ENCODE measurements at places on chromosomes 1 and 21.
A peak's percentile ranks its signal among the peaks of the same experiment; 100 is the strongest.

- no peak for DNase-seq
Measured at GRCh38 chr1:38094711-38095290, 48.2 kb upstream of the POU3F1 start.

DNA sequence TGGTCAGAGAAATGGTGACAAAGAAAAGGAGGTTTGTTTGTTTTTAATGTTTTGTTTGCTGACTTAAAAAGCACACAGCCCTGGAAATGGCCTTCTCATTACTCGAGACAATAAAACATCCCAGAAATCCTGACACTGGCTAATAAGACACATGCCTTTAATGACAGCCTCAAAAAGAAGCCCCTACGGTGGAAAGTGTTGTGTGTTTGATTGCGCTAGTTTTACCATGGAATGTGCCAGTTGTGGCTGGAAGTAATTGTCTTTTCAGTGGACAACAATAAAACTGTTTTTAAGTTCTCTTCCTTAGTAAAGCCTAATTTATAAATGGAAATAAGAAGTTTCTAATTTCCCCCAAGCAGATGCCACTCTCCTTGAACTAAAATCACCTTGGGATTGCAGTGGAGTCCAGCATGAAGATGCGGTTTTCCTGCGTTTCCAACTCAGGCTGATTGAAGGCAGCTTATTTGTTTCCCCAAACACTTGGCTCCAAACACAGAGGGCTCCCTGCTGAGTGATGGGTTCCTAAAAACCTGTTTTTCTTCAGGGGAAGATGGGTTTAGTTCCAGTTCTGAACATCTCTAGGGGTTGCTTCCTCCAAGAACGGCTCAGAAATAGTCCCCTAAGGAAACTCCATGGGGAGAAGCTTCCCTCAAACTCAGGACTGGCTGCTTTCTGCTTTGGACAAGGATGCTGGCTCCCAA lies 54.3 kb downstream of the CD247 start:
- no peak for DNase-seq

DNA sequence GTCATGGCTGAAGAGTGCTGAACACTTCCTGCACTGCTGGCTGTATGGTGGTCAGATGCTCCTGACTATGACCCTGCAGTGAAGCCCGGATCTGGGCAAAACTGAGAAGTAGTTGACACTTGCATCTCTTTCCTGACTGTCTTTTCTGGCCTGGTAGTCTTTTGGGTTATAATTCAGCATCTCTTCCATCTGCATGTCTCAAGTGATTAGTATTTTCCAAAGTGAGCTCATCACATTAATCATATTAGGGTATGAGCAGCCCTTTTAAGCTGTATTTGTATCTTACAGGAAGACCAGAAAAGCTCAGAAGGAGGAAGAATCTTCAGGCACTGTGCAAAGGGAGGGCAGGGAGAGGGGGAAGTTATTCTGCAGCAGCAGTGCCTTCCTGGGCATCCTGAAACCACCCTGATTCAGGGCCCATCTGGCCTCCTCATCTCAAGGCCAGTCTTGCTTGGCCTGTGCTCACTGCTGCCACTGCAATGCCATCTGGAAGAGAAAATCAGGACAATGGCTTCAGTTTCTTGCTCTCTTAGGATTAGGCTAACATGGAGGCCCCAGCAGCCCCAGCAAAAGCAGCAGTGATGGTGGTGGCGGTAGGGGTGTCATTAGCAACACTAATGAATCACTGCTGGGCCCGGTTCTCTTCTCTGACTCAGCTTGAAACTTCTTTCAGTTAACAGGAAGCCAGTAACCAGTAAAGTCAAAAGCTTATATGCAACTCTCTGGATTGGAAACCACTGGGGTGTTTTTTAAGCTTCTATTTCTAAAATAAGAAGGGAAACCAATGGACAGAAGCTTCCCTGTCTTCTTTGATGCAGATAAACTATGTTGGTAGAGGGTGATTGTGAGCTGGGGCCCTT lies 63.3 kb upstream of the WDR26 start:
- DNase-seq, result peak; percentile 63

GRCh38 chr1:32893198-32894018 lies 7.1 kb downstream of the HPCA start:
- DNase-seq, result no peak

- no peak for DNase-seq
Measured at GRCh38 chr1:196661345-196661744, 9.5 kb downstream of the CFH start.

DNA sequence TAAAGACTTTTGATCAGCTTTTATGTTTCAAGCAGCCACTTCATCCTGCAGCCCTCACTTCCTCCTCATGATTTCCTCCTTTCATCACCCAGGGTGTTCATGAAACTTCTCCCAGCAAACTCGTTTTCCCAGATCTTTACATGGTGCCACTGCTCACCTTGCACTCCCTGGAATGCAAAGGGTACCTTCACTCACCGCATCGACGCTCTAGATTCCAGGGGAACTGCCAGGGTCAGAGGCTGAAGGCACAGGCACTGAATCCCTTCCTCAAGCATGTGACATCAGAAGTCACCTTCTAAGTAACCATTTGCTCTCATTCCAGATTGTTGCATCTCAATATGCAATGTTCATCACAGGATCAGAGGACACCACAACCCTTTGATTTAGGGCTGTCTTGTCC lies 82.8 kb downstream of the PRKAB2 start:
- DNase-seq, result no peak

DNA sequence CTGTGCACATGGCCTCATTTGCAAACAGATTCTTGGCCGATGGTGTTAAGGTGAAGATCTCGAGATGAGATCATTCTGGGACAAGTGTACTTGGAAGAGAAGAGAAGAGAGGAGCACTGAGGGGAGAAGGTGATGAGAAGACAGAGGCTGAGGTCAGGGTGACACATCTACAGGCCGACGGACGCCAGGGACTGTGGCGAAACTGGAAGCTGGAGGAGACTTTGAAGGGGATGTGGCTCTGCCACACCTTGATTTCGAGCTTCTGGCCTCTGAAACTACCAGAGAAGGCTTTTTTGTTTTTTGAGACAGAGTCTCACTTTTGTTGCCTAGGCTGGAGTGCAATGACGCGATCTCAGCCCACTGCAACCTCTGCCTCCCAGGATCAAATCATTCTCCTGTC lies 137.5 kb upstream of the TMEM51 start:
- DNase-seq, result no peak

DNA sequence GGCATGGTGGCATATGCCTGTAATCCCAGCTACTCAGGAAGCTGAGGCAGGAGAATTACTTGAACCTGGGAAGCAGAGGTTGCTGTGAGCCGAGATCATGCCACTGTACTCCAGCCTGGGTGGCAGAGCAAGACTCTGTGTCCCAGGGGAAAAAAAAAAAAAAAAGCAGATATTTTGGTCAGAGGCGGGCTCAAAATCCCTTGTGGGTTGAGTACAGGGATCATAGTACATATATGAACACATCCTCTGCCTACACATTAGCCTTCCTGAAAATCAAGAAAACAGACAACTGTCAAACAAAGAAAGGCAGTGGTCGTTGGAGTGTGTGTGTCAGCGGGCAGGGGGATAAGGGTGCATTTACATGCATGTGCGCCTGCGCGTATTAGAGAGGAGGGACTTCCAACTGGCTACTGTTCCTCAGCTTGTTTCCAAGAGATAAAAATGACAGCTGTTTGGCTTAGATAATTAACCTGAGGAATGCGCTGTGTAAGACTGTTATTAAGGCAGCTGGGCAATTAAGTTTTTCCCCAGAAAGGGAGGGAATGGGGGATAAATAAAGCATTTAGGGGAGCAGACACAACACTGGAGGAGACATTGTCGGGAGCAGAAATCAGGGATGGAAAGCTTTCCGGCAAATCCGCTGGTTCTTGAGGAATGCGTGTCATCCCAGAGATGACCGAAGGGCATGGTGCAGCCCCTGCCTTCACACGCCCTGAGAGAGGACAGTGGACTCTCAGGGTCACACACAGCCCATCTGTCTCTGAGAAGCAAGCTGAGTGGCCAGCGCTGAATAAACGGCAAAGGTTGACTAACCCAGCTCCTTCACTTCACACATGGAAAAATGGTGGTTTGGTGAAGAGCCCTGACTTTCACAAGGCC lies 6.4 kb downstream of the LAMB3 start:
- DNase-seq, result no peak

GRCh38 chr1:66690666-66691381 lies 61.4 kb upstream of the DYNLT5 start:
- no peak for DNase-seq

DNA sequence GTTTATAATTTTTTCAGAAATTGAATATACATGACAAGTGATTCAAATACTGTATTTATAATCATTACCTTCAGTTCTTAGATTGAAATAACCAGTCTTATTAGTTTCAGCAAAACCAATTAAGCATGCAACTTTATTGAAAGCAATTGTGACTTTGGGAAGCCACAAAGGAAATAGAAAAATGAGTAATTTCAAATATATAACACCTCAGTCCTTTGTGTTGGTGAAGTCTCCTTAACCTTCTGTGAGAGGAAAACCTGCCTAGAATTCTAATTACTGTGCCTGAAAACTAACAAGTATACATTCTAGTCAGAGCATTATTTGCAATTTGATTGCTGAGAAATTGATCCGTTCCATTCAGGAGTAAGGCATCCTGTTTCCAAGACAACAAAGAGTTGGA lies 95.8 kb downstream of the S1PR1 start:
- no peak for DNase-seq

- DNase-seq, result no peak
Measured at GRCh38 chr1:44723064-44723463, 7.9 kb downstream of the RNU5D-1 start.

- no peak for DNase-seq
Measured at GRCh38 chr1:16300436-16300835, 51.8 kb downstream of the FBXO42 start.

DNA sequence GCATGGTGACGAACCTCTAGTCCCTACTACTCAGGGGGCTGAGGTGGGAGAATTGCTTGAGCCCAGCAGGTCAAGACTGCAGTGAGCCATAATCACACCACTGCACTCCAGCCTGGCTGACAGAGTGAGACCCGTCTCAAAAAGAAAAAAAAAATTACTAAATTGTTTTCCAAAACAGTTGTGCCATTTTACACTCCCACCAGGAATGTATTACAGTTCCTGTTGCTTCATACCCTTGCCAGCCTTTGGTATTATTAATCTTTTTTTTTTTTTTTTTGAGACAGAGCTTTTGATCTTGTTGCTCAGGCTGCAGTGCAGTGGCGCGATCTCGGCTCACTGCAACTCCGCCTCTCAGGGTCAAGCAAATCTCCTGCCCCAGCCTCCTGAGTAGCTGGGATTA lies 55.9 kb downstream of the RPS6KA1 start:
- DNase-seq, result no peak

DNA sequence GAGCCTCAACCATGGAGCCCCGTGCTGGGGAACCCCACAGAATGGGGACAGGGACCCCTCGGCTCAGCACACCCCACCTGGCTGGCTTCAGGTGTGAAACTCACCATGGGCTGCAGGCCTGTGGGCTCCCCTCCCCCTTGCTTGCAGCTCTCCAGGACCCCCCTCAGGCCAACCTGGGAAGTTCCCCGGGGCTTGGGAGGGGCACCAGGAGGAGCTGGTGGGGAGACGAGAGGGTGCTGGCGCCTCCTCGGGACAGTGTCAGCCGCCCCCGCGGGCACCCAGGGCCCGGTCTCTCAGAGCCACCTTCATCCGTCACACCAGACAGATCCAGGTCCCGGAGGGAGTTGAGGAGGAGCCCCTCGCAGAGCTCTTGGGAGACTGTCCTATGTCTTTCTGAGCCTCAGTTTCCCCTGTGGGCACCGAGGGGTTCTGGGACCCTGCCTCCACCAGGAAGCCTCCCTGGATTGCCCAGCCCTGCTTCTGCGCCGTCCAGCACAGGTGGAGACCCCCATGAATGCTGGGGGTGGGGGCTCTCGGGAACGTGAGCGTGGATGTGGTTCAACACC lies 657 bp upstream of the TNFRSF18 start:
- no peak for DNase-seq

DNA sequence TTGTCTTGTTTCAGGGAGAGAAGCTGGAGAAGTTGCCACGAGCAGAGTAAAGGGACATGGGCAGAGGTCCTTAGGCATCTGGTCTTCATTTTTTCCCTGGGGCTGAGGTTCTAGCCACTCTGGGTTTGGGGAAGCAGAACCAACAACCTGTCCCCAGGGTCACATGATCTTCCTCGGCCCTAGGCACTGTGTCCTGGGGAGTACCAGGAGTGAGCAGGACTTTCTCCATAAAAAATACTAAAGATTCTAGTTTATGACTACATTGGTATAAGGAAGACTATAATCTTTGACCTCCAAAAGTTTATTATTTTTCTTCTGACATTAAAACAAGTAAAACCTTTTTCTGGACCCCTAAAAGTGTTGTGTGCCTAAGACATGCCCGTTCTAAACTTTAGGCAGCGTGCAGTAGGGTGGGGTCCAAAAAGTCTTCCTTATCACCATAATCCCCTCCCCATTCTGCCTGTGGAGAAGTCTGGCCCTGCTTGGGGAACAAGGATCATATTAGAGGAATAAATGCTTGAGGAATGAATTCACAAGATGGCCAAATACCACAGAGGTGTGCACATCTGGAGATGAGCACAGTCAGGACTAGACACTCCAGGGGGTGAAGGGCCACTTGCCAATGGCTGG lies 19.3 kb upstream of the IGSF3 start:
- no peak for DNase-seq

GRCh38 chr1:38076038-38076437 lies 29.4 kb upstream of the POU3F1 start:
- no peak for DNase-seq

- no peak for DNase-seq
Measured at GRCh38 chr1:72086394-72086793, 195.9 kb downstream of the NEGR1 start.

GRCh38 chr1:11414926-11415538 lies 63.9 kb upstream of the DISP3 start:
- no peak for DNase-seq

Data from stimulated activated CD4-positive, alpha-beta T cell treated with anti-CD3 and anti-CD28 coated beads, Interleukin-12 subunit alpha, Interleukin-12 subunit beta, amount 100 ng/mL, for 24 hours (primary cell).